NCI-H146 (cell line): ENCODE measurements at places on chromosomes 2 and 18.

DNA sequence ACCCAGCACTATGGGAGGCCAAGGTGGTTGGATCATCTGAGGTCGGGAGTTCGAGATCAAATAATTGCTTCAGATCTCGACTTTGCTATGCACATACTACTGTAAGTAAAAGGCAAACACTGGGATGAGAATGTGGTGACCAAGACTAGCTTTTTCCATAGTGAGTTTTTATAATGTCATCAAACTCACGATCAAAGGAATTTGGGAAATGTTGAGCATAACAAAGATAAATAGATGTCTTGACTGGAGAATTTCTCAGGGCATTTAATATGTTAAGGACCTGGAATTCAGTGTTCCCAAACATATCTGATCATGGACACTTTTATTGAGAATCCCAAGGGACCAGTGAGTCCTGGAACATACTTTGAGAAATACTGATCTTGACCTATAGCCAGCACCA, 205.6 kb downstream of the ARHGAP15 start:
- no peak for DNase-seq

GRCh38 chr18:24974431-24974830, 377.5 kb downstream of the ZNF521 start:
- no peak for DNase-seq

DNA sequence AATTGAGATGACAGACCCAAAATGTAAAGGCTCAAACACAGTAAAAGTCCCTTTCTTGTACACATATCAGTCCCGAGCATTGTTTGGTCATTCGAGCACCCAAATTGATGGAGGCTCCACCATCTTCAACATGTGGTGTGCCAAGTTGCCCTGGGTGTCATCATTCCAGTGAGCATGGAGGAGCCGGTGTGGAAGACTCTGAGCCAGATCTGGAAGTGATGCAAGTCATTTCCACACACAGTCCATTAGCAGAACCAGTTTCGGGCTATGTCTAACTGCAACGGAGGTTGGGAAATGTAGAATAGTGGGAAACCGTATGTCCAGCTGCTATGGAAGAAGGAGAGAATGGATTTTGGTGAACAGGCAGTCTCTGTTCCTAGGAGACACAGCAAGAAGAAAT, 40.9 kb upstream of the BZW1 start:
- no peak for DNase-seq

GRCh38 chr2:140842110-140842509, 1288.7 kb downstream of the LRP1B start:
- no peak for DNase-seq

- DNase-seq: peak; percentile 4
Measured at GRCh38 chr2:153495725-153496124, 17.2 kb upstream of the RPRM start.

GRCh38 chr18:43570593-43570992, 293.3 kb upstream of the SYT4 start:
- DNase-seq: no peak

DNA sequence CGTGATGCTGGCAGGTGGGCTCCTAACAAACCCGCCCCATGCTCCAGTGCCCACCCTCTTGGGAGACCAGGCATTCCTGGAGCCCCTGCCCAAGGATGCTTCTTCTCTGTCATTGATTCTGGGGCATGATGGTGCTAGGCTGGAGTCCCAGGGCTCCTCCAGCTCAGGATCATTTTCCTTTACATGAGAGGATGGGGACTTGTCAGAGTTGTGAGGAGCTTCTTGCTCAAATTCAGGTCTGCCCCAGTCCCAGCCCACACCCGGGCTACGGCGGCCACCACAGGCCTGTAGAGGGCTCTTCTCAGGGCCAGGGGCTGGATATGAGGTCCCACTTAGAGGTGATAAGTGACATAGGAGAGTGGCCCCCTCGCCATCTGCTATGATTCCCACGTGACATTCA, 141.1 kb upstream of the COPS8 start:
- DNase-seq: no peak

DNA sequence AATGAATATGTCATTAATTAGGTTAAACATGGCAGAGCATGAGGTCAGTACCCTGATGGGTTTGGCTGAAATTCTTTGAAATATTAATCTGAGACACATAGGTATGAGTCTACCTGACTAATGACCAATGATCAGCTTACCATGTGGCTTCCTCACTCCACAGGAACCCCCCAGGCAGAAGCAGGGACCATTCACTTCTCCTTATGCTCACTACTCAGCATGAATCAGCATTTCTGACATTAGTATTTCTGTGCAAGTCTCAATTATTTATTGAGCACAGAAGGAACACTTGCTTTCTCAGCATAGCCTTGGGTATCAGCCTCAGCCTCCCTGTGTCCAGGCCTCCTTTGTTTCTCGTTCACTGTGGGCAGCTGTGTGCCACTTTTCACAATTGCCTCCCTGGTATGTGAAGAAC, 9.3 kb upstream of the KCNE4 start:
- DNase-seq: no peak

DNA sequence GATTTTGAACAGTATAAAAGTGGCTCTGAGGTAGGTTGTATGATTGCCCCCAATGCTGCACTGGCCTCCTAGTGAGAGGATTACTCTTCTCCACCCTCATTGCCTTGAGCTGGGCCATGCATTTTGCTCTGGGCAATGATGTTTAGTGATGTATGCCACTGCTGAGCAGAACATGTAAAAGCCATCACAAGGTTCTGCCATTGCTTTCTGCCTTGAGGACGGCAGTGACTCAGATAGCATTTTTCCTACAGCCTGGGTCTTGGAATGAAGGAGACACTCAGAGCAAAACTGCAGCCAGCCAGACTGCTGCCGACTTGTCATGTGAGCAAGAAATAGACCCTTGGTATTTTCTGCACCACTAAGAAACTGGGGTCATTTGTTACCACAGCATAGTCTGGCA, 27.6 kb downstream of the GPATCH11 start:
- no peak for DNase-seq
